A673 (cell line): ENCODE measurements at places on chromosomes 3 and 15. TPM values are rescaled to one million over a fixed set of nuclear protein-coding genes. Genes with fewer than 3 reads are reported as not detected.

- DNase-seq: no peak
- no peak overlapping the region for H3K4me3 ChIP-seq
- H3K27me3 ChIP-seq: no peaks in the 10 kb centered on the region
- no peaks in the 10 kb centered on the region for H3K36me3 ChIP-seq
Measured at GRCh38 chr3:81998139-81998755, 236.8 kb upstream of the GBE1 start.

DNA sequence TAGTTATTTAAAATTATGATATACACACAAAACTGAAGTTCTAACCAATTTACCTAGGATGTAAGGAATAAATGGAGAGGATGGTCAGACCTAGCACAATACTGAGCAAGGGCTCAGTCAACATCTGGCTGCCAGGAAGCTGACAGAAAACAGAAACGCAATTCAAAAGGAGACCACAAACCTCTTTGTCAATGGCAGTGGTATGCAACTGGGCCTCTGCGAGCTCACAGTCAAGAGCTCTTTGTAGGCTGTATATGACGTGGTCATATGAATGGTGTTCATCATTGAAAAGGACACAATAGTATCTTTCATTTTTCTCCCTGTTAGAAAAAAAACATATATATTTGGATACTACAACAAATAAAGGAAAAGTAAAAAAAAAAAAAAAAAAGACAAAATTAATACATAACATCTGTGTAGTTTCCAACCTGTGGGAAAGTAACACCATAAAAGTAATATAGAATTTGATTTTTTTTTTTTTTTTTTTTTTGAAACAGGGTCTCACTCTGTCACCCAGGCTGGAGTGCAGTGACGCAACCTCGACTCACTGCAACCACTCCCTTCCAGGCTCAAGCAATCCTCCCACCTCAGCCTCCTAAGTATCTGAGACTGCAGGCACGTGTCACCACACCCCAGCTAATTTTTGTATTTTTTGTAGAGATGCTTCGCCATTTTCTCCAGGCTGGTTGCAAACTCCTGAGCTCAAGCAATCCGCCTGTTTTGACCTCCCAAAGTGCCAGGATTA is 37.9 kb downstream of the UBR1 start:
- H3K36me3 ChIP-seq: peaks cover 44% of the 10 kb centered on the region
- no peak for DNase-seq
- no peaks in the 10 kb centered on the region for H3K27me3 ChIP-seq
- no peak overlapping the region for H3K27ac ChIP-seq

DNA sequence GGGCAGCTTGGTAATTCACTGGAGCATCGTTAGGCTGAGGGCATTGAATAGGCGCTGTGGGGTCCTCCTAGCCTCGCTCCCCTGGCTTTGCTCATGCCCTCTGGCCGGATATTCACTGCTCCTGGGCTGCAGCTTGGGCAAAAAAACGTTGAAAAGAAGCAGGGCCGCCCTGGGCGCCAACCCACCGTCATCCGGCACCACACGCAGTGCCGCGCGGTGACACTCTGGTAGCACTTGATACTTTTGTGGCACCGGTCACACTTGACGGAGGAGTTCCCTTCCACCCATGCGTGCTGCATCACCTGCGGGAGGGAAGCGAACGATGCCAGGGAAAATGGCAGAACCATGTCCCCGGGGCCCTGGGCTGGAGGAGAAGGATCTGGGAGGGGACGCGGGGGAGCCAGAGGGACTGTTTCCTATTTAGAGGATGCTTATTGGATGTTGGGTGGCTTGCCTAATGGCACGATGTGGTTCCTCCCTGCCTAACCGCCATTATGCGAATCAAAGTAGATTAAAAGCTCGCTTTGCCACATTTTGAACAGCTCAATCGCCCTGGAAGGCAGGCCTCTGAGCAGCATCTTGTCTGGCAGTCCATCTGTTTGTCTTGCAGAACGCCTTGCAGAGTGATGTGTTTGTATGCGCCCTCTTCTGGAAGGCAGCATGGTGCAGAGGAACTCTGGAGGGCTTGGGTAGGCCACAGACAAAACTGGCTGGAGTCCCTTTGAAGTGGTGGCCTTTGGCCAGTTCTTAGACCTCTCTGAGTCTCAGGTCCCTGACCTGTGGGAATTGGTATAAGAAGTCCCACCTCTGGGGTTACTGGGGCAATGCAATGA is 93.2 kb downstream of the DGKG start:
- peak; percentile 41 for DNase-seq
- H3K4me3 ChIP-seq: no peak overlapping the region
- no peaks in the 10 kb centered on the region for H3K4me1 ChIP-seq
- H3K36me3 ChIP-seq: no peaks in the 10 kb centered on the region

DNA sequence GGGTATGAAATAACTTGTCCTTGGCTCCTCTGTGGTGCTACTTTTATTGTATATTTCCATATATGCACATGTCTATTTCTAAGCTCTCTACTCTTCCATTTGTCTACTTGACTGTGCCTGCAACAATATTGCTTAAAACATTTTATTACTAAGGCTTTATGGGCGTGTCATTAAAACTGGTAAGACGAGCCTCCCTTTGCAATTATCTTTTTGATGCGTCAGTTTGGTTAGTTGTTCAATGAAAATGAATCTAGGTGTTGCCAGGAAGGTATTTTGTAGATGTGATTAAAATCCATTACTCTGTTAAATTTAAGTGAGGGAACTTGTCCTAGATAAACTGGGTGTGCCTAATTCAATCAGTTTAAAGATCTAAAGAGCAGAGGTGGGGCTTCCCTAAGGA is 12.9 kb upstream of the TRA2B start:
- no peaks in the 10 kb centered on the region for H3K4me1 ChIP-seq
- H3K27ac ChIP-seq: no peak overlapping the region
- no peaks in the 10 kb centered on the region for H3K36me3 ChIP-seq
- no peaks in the 10 kb centered on the region for H3K27me3 ChIP-seq
- no peak overlapping the region for H3K4me3 ChIP-seq
- DNase-seq: no peak

- H3K27ac ChIP-seq: no peak overlapping the region
- H3K4me1 ChIP-seq: no peaks in the 10 kb centered on the region
- H3K27me3 ChIP-seq: no peaks in the 10 kb centered on the region
- no peak overlapping the region for H3K4me3 ChIP-seq
Measured at GRCh38 chr3:170414202-170414663, 4.4 kb upstream of the CLDN11 start.

DNA sequence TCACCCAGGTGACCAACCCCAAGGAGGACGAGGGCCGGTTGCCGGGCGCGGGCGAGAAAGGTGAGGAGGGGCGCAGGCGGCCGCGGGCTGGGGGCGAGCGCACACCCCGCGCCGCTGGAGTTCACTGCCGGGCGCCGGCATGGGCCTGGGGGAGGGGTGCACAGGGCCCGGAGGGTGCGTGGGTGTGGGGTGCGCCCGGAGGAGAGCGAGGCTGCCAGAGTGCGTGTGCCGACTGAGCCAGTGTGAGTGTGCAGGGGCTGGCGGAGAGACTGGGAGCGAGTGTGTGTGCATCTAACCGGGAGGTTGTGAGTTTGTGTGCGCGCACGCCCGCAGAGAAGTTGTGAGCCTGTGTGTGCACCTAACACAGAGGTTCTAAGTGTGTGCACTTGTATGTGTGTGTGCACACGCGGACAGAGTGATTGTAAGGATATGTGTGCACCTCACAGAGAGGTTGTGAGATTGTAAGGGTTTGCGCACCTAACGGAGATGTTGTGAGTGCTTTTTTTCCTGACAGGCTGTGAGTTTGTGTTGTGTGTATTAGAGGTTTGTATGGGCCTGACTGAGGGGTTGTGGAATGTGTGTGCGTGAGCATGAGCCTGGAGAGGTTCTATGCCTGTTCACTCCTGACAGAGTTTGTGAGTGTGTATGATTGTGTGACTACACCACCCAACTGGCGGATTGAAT is 681 bp downstream of the CTDSPL start:
- H3K27ac ChIP-seq: no peak overlapping the region
- H3K4me3 ChIP-seq: peak overlapping the region; percentile 58
- peaks cover 4% of the 10 kb centered on the region for H3K4me1 ChIP-seq
- no peaks in the 10 kb centered on the region for H3K27me3 ChIP-seq

Gene PRRT3
- total RNA-seq: 1.1 and 1.8 TPM in 2 replicates

Gene C3orf22
- total RNA-seq: not detected in 2 replicates
